ENCODE measurements at places on chromosomes 4 and X. TPM values are rescaled to one million over a fixed set of nuclear protein-coding genes. Genes with fewer than 3 reads are reported as not detected.

GRCh38 chr4:84032372-84032771 lies 466.7 kb downstream of the NKX6-1 start:
- DNase-seq = no peak

DNA sequence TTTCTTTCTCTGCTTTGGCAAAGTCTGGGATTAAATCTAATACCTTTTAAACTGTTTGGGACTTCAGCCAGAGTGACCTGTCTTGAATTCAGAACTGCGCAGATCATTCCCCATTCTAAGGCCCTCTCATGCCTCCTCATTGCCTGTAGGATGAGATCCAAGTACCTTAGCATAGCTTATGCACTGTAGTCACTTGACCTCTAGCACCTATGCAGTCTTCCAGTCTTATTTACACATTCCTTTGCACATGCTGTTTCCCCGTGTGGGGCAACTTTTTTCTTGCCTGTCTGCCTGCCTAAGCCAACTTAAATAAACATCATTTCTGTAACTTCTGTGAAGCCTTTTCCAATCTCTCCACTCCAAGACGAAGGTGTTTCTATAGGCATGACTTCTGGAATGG lies 68.4 kb downstream of the AR start:
- no peak for DNase-seq

- DNase-seq = no peak
Measured at GRCh38 chr4:22430626-22431025, 85.2 kb downstream of the ADGRA3 start.

DNA sequence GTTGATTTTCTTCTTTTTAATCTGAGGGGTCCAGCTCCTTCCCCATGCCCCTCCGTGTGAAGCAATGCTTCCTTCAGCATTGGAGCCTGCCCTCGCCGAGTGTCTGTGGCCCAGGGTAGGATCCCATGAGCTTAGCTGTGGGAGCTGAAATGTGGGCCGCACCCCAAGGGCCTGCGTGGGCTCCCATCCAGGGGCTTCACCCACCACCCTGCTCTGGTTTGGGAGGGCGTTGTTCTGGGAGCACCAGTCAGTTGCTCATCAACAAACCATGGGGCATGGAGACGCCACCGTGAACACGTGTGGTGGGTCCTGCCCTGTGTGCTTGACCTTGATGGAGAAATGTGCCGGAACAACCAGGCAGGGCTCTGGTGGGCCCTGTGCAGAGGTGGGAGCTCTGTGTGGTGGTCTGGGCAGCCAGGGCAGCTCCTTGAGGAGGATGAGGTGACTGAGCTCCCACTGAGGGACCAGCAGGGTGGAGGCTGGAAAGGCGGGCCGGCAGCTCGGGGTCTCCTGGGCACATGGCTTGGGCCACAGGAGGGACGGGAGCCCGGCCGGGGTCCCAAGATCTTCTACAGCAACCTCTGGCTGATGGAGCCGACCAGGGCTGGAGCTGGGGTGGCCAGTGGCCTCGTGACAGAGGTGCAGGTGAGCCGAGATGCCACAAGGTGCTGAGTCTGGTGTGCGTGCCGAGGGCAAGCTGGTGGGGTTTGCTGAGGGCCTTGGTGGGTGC lies 39.6 kb upstream of the NKX1-1 start:
- DNase-seq = no peak

DNA sequence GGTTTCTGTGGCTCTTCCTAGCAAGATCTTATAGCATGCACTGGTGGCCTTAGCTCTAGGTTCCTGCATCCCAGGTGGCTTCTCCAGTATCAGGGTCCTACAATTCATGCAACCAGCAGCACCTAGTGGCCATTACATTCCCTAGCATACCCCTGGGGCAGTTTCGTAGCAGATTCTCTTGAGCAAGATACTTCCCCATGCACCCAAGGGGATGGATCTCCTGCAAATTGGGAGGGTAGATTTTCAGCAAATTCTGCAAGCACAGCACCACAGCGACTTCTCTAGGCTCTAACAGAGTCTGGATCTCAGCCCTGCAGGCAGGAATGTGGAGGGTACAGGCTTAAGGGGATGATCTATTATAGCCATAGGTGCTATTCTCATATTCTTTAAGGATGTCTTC lies 13.1 kb upstream of the SLC9B1 start:
- no peak for DNase-seq

DNA sequence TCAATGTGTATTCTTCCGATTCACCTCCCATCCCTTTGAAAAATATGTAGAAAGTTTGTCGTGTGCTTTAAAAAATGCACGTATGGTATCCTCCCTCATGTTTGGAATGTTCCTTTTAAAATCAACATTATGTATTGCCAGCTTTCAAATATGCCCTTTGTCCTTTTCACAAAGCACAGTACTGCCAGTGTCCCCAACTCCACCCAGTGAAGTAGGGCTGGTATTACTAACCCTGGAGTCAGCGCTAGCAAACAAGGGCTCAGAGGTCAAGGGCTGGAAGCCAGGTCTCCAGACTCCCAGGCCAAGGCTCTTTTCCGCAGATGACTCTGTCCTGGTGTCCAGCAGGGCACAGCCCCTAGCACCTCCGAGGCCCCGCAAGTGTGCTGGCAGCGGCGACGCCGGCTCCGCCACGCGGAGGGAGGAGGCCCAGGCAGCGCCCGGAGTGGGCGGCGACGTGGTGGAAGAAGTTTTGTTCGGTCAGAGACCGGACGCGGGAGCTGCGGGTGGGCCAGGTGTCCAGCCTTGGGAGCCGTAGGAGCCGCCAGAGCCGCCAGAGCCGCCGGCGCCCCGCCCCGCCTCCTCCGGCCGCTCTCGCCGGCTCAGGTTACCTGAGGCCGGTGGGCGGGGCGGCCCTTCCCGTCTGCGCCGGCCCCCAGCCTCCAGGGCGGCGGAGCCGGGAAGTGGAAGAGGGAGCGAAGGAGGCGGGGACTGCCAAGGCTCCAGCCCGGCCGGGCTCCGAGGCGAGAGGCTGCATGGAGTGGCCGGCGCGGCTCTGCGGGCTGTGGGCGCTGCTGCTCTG lies at the start of gene IL13RA1:
Gene IL13RA1, plus strand, starts transcription at position 720 of the 799 bp plus-strand sequence. Its CDS starts 33 bp downstream, at position 753.
- peak; percentile 83 for DNase-seq

DNA sequence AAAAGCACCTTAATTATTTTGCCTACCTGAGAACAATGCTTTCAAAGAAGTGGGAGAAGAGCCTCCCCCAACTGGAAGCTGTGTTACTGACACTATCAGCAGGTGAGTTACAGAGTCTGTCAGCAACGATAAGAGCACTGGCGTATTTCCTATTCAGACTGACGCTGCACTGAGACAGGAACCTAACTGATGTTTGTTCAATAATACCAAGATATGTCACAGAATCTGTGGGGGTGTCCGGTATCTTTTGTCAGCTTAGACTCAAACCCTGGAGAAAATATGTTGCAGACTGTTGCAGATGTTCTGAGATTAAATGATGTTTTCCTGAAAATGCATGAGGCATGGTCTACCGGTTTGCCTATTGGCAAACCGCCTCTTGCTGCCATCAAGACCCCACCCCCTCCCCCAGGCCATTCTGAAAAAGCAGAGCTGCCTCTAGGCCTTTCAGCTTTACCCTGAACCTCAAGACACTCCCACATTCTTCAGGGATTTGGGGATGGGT lies 115.2 kb upstream of the KIT start:
- no peak for DNase-seq

- DNase-seq = no peak
Measured at GRCh38 chr4:14783011-14783877, 219.0 kb upstream of the CPEB2 start.

DNA sequence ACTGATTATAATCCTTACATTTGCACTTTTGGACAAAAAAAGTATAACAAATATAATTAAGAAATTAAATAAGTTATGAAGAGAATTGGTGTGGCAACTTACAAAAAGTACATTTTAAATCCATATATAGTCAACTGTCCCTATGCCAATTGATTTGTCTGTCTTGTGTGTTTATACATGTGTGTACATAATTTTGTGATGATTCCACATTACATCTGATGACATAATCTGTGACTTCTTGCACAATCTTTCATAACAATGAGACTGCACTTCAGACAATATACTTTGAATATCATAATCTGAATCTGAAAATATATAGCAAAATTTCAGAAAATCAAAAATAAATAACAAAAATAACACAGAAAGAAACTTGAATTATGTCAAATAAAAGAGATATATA lies 953.4 kb downstream of the FAT4 start:
- DNase-seq = no peak

- no peak for DNase-seq
Measured at GRCh38 chrX:133852837-133853356, 132.5 kb downstream of the GPC3 start.

Gene ADAMTS3
- 9.3 TPM for polyA plus RNA-seq

DNA sequence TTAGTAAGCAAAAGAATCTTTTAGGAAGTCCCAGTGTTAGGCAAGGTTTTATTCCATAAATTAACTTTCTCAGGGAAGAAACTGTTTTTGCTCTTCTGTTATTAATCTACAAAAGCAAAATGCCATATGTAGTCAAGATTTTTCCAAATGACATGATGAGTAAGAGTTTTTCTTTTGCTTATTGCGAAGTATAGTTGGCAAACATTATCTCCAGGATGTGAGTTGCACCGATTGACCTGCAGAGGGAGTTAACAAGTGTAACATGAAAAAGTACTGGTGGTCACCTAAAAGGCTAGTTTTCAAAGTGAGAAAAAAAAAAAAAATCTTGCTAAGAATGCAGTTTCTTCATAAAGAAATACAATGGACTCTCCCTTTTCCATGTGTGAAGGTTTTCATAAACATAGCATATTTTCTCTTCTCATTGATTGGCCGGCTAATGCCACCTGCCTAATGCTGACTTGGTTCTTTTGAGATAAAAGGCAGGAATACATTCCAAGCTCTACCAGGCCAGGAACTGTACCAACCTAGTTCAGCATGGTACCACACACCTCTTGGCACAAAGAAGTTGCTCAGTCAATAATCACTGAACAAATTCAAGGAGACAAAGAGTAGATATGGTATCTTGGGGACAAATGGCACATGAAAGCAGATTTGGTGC lies 100.2 kb downstream of the LNX1 start:
- peak; percentile 23 for DNase-seq

Measured in renal pelvis (tissue), 12 donors.